ENCODE measurements at places on chromosomes 16 and 17.

- DNase-seq, result no peak
Measured at GRCh38 chr17:82348866-82349265, 10.2 kb upstream of the TEX19 start.

GRCh38 chr17:80855948-80856862, 135.4 kb upstream of the CHMP6 start:
- no peak for DNase-seq

DNA sequence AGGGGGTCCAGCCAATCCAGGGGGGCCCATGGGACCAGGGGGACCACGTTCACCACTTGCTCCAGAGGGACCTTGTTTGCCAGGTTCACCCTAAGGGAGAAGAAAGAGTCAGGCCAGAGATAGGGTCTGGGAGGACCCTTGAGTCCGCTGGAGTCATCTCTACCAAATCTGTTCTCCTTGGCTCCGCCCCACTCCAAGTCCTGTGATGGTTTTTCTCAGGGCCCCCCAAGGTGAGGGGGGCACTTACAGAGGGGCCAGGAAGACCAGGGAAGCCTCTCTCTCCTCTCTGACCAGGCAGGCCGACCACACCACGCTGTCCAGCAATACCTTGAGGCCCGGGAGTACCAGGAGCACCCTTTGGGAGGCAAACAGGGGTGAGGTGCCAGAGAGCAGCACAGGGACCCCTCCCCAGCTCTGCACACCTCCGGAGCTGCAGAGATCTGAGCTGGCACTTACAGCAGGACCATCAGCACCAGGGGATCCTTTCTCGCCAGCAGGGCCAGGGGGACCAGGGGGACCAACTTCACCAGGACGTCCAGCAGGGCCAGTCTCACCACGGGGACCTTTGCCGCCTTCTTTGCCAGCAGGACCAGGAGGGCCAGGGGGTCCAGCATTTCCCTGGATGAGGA, 12.4 kb downstream of the COL1A1 start:
- DNase-seq, result no peak

DNA sequence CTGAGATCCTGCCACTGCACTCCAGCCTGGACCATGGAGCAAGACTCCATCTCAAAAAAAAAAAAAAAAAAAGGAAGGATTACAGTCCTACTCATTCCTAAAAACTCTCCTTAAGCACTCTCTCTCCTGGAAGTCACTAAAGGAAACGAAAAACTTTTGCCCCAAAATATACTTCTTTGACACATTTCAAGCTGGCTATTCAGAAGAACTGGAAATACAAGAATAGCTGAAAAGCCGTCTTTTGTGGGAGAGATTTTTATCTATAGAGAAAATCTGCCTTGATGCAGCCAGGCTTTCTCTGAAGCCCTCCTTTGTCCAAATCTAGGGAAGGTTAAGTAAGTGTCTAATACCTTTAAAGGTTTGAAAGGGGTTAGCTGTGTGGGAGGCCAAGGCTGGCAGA, 16.9 kb upstream of the MARVELD3 start:
- no peak for DNase-seq

- no peak for DNase-seq
Measured at GRCh38 chr17:27378482-27379175, 77.6 kb upstream of the KSR1 start.

- peak; percentile 46 for DNase-seq
Measured at GRCh38 chr16:73068541-73069401, 20.8 kb upstream of the ZFHX3 start.

- DNase-seq, result no peak
Measured at GRCh38 chr16:56241596-56241995, 50.3 kb downstream of the GNAO1 start.

DNA sequence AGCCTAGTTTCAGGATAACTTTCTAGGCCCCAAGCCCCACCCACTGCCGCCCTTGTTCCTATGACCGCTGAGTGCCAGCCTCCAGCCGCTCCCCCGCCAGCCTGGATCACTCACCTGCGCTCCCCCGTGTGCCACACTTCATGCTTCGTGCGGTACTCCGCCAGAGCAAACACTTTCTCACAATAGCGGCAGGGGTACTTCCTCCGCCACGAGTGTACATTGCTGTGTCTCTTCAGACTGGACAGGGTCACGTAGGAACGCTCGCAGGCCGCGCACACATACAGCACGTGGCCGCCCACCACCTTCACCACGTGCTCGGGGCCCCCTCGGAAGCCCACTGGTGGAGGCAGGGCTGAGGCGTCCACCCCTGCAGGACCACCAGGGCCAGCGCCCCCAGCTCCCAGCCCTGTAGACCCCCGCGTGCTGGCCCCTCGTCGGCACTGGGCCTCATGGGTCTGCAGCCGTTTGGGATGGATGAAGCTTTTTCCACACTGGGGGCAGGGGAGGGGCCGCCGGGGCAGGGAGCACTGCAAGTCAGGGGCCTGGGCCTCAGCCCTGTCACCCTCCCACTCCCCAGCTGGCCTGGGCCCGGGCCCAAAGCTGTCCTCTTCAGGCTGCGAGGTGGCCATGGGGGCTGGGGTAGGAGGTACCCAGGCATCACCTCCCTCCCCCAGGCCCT, 13.7 kb downstream of the ZBTB4 start:
- DNase-seq, result peak; percentile 50

DNA sequence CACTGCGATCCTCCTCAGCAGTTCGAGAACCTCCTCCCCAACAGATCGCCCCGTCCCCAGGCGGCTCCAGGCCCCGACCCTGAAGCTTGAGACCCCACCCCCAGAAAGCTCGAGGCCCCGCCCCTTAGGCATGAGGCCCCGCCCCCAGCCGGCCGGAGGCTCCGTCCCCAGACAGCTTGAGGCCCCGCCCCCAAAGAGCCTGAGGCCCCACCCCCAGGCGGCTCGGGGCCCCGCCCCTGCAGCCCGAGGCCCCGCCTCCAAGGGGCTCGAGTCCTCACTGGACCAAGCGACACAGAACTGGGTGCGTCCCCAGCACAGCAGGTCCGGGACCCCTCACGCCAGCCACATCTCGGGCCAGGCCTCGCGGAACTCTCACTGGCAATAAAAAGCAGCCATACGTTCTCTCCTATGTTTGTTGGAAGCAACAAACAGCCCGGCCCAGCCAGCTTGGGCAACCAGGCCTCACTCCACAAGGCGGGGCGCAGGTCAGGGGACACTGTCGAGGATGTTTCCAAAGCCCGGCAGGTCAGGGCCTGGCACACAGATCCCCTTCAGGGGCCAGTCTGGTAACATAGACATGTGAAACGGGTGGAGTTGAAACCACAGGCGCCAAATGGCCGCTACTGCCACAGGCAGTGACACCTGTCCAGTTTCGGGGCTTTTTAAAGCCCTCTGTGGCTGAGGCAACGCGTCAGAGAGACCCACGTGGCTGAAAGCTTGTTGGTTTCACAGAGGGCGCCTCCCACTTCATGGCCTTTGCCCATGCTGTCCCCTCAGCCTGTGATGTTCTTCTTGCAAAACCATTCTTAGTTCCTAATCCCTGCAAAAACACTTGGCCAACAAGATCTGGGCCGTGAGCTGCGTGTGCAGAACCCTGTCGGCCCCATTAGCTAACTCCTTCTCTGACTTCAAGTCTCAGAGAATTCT, 224.2 kb downstream of the PARN start:
- peak; percentile 41 for DNase-seq

DNA sequence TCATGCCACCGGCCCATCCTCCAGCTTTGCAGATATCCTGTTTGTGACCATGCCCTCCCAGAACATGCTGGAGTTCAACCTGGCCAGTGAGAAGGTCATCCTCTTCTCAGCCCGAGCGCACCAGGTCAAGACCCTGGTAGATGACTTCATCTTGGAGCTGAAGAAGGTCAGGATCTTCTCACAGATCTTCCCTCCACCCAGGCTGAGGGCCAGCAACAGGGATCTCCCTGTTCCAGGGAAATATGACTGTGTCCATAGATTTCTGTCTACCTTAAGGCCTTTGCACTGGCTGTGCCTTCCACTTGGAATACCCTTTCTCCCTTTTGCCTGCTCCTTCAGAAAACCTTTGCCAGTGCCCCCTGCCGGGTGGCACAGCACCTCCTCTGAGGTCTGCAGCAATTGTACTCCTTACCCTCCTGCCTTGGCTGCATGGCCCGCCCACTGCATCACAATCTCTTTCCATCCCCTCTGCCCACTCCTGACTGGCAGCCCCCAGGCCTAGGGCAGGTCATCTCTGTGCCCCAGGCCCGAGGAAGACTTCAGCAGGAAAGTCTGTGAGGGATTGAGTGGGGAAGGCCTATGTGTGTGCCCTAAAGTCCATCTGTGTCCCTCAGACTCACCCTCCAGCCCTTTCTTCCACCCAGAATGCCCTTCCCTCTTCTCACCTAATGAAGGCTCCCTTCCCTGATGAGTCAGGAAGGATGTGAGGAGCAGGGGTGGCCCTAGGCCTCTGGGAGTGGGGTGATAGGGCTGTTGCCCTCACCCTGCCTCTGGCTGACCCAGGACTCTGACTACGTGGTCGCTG, 27.3 kb upstream of the ALKBH5 start:
- no peak for DNase-seq

DNA sequence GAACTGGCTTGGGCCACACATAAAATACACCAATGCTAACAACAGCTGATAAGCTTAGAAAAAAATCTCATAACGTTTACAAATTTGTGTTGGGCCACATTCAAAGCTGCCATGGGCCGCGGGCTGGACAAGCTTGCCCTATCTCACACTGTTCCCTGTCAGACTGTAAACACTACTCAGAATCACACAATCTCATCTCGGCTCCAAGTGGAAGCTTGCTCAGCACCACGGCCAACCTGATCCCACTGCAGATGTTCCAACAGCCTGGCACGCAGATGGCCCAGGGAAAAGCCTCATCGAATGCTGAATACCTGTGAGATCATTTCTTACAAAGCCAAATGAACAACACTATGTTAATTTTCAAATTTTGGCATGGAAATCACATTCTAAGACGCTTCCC, 125.8 kb downstream of the ANKRD11 start:
- no peak for DNase-seq
